ENCODE measurements at places on chromosomes 2 and 18.

- DNase-seq: no peak
These were observed 97.6 kb upstream of the RMDN2 start for GRCh38 chr2:37827455-37827854.

DNA sequence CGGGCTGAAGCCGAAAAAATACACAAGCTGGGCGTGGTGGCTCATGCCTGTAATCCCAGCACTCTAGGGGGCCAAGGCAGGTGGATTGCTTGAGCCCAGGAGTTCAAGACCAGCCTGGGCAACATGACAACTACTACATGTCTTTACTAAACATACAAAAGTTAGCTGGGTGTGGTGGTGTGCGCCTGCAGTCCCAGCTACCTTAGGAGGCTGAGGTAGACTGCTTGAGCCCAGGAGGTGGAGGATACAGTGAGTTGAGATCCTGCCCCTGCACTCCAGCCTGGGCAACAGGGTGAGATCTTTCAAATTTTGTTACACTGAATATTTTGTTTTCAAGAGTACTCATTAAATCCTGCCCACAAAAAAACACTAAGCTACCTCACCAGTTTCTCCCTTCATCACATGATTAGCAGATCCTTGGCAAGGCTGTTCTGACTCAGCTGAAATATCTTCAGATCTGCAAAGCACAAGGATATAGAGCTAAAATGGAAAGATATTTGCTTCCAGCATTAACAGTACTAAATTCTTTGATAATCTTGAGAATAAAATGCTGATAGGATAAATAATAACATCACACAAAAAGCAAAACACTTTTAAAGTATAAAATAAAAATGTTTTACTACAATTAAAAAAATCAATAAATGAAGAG, 28.2 kb upstream of the MCM6 start:
- no peak for DNase-seq

- DNase-seq: no peak
These were observed 10.7 kb downstream of the STEAP3 start for GRCh38 chr2:119234021-119235019.

DNA sequence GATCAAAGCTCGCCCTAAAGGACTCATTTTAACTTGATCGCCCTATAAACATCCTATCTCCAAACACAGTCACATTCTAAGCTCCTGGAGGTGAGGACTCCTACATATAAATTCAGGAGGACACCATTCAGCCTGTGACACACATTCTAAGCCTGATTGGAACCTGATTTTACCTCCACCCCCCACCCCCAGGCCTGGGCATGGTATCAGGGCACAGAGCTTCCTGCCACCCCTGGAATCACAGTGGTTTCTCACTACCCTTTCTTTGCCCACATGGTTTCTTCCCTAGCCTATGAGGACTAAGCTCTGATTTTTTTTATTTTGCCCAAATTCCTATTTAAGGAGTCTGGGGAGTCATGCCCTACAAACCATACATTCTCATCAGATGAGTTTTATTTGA, 428.1 kb upstream of the ID2 start:
- no peak for DNase-seq

DNA sequence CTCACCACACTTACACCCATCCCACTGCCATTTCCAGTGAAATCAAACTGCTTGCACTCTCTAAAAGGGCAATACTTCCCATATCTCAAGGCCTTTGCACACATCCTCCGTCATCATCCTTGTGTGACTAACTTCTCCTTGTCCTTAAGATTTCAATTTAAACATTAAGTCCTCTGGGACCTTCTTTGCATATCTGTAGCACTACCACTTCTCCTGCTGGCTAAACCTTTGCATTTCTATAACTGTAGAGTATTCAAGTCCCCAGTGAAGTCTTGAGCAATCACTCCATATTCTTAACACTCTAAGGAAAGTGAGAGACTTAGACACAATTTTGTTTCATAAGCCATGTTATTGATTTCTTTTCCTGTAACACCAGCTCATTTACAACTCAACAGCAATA, 136.8 kb upstream of the EPHA4 start:
- no peak for DNase-seq

GRCh38 chr2:24174851-24175277, at the start of gene FAM228A:
TSS of gene FAM228A (plus strand) at chr2:24175053. CDS start at chr2:24175481, 428 bp downstream.
- no peak for DNase-seq

DNA sequence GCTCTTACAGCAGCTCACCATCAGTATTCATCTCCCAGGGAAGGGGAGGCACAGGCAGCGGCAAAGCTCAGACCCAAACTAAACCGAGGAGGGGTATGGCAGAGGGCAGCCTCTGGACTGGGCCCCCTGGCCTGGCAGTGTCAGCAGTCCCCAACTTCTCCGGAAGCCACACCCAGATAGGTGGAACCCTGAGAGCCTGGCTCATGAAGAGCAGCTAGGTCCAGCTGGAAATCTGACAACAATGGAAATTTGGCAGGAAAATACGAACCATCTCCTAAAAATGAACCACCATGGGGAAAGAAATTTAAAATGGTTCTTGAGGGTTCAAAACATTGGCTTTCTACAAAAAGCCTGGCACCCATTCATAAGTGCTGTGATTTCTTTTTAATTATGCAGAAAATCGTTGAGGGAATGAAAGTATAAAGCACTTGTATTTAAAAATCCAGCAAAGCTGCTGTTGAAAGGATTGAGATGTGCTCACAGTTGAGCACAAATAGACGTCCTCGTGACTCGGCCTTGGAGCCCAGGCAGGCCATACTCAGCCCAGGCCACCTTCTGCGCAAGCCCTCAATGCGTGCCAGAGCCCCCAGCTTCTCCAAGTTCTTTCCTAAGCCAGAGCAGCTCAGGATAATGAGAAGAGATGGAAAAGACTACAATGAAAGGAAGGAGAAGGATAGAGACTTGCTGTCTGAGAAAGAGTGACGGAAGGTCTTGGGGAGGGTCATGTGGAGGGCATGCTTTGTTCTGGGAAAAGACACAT, 93.0 kb downstream of the COL6A3 start:
- no peak for DNase-seq

GRCh38 chr2:18156002-18156401, 277.5 kb downstream of the KCNS3 start:
- no peak for DNase-seq

DNA sequence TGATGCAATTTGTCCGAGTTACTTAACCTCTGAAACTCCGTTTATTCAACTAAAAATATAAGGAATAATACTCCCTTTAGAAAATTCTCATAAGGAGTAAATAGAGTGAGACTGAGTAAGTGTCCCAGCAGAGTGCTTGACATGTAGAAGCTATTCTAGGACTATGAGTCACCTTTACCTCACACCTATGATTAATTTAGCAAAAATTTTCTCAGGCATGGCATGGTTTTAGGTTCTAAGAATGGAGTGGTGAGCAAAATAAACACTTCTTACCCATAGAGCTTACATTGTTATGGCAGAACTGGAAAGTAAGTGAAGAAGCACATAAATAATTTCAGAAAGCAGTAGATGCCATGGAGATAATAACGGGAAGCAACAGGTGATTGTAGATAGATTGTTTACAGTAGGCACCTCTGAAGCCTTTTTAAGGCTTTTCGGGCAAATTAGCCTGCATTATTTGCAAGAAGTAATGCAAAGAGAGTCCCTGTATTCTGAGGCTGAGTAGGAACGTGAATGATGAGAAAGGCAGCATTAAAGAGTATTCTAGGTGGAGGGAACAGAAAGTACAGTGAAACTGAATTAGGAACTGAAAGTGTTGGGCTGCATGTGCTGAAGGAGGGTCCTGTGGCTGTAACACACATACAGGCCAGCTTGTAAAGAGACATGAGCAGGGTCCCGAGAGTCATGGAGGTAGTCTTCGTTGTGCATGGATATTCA, 209.2 kb downstream of the ZNF407 start:
- peak; percentile 47 for DNase-seq

DNA sequence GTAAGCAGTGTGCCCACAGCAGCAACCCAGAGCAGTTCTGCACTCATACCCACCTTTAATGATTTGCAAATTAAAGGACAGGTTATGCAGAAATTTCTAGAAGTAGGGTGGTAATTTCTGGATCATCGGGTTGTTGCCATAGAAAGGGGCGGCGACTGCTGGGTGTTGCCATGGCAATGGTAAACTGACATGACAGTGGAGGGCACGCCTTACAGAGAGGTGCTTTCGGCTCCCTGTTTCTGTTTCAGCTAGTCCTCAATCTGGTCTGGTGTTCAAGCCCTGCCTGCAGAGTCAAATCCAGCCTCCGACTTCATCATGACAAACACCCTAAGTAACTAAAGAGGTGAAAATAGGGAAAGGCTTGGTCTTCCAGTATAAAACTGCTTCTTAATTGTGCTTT, 667.7 kb downstream of the SOCS6 start:
- no peak for DNase-seq

GRCh38 chr2:241858206-241859016, at the start of gene PDCD1:
TSS of gene PDCD1 (minus strand) at chr2:241858894. CDS start at chr2:241858838, 56 bp downstream.
- DNase-seq: no peak

DNA sequence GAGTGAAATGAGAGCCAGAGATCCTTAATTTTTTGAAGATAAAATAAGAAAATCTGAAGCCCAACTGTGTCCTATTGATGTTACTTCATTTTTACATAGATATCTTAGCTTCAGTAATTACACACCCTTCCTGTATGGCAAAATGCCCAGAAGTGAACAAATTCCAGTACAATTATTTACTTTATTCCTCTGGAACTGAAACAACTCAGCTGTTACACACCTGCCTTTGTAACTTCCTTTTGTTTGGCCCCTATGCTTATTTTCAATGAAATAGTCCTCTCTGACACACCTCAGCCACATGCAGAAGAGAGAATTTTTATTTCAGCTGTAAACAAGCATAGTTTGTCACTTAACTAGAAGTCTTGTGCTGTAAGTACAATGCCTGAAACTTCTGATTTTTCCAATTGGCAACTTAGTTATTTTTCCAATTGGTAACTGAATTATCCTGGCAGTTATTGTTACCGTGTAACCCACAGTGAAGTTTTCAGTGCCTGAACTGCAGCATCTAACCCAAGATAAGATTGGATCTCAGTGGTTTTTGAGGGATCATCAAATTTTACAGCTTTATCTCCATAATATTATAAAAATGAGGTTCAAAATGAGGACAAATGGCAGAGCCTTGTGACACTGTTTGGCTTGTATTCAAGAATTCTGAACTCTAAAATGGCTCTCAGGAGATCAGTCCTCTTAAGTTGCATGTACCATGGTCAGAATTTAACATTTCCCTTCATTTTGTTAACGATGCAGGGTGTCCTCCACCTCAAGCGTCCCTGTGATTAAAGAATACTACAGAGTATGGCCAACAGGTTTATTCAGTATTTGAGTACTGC, 82.6 kb downstream of the PKP4 start:
- DNase-seq: peak; percentile 73

- DNase-seq: no peak
These were observed 33.8 kb downstream of the PRELID3A start for GRCh38 chr18:12441475-12442034.

- DNase-seq: no peak
These were observed 24.4 kb upstream of the GPR39 start for GRCh38 chr2:132392221-132392620.

DNA sequence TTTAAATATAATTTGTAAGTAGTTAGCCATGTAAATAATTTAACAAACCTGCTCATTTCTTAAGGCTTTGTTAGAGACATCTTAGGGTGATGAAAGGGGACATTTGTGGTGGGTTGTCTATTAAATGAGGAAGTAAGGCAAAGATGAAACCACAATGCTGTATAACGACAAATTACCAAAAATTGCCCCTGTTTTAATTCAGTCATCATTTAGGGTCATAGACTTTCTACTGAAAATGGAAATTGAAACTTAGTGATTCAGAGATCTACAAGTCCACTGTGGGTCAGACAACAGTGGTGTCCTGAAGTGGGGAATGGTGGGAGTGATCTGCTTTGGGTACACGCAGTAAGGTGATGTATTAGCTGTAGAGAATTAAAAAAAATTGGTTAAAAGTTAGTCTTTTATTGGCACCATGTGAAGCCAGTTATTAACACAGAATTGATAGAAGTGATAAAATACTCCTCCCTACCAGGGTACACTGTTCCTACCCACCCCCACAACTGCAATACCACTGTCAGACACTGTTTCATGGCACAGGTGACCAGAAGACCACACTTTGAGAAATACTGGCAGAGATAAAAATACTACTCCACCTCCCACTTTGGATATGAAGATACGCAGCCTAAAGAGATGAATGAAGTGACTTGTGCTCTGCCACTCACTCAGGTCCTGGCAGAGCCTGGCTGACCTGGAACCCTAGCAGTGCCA, 13.4 kb downstream of the CERS6 start:
- no peak for DNase-seq

All from NCI-H774 (cell line).